ENCODE measurements at places on chromosomes 3 and 15.

GRCh38 chr15:70596354-70597055, 166.9 kb downstream of the UACA start:
- DNase-seq, result no peak

GRCh38 chr15:63238796-63239195, 38.6 kb upstream of the APH1B start:
- peak; percentile 79 for DNase-seq

GRCh38 chr3:98518816-98519215, 3.9 kb downstream of the CLDND1 start:
- no peak for DNase-seq

DNA sequence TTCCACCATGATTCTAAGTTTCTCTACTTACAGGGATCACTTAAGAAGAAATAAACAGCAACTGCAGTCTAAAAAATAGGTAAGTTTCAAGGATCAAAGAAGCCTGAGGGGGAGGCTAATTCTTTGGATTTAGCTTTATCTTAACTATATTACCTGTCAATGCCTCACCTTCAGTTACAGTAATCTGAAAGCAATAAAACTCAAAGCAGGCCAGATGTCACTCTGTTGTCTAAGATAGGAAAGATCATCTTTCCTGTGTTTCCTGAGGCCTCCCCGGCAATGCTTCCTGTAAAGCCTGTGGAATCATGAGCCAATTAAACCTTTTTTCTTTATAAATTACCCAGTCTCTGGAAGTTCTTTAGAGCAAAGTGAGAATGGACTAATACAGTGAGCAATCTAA, 60.2 kb downstream of the NPTN start:
- peak; percentile 28 for DNase-seq

- no peak for DNase-seq
Observed at GRCh38 chr3:3531476-3531875, 267.8 kb upstream of the LRRN1 start.

DNA sequence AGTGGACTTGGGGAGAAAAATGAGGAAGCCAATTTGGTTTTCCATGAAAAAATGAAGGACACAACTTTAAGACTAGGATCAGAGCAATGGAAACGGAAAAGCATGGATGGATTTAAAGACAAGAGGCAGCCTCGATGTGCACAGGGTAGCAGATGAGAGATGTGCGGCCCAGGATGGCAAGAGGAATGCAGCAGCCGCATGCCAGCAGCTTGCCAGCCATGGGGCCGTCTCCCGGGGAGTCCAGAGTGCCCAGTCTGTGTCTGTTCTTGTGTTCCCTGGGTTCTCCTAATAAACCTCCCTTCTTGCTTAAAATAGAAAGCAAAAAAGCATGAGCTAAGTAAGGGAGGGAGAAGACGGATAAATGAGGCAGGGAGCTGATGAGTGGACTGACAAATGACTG, 68.0 kb upstream of the IQSEC1 start:
- DNase-seq, result no peak

DNA sequence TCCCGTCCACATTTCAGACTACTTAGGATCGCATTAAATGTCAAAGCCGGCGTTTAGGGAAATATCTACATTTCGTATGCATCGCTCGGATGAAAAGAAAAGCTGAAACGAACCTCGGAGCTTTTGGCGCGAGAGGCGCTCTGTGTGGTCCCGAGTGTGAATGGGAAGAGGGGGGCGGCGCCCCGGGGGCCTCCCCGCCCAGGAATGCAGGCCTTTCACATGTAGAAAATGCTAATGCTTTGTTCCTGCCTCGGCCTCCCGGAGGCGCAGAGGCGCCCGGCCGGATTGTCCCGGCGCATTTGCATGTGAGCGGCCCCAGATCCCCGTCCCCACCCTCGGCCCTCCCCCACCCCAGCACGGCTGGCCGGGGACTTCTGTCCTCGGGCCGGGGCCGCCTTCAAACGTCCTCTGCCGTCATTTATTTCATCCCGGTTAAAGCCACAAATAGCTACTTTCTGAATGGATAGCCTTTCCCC, 37.0 kb upstream of the TRIM71 start:
- peak; percentile 81 for DNase-seq

GRCh38 chr15:56295433-56295832, 51.8 kb upstream of the RFX7 start:
- peak; percentile 7 for DNase-seq

DNA sequence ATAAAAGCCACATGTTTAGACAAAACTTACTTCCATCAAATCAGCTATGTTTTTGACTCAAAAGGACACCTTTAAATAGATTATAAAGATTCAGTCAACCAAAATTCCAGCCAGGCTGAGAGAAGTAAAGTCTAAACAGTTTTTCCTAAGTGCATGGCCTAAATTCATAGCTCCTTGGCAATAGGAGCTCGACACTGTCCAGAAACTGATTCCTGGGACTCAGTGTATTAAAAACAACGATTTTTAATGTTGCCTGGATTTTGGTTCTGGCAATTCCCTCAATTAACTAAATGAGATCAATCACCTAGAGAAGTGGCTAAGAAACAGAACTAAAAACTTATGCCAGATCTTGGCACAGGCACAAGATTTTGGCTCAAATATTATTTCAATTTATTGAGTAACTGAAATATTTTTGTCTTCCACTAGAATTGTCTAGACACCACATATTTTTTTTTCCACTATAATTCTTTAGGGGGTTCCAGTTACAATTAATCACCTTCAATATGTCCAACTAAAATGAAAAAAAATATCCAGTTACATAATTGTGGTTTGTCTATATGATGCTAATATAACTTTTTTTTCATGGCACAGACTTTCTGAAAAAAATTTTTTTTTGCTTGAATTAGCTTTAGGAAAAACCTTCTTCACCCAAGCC, 135.9 kb downstream of the TFDP2 start:
- DNase-seq, result no peak

DNA sequence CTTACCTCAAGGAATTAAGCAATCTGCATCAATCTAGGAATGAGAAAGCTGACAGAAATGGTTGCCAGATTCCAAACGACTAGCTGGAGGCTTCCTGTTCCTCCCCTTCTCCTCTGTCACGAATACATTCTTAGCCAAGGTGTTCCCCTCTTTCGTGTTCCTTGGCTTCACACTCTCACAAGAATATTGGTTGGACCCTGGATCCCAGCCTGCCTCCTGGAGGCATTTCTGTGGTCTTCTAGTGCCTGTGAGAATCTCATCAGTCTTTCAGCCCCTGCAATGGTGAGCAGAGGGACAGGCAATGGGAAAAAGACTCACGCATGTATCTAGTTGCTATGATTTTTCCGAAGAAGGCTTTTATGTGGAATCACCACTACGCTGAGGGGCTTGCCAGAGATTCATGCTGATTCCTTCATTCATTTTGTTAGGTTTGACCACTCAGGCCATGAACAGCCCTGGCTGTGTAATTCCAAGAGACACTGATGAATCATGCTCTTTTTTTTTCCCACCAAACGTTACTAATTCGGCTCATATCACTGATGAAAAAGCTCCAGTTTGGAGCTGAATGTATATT, 1.6 kb upstream of the P3H2 start:
- DNase-seq, result no peak

DNA sequence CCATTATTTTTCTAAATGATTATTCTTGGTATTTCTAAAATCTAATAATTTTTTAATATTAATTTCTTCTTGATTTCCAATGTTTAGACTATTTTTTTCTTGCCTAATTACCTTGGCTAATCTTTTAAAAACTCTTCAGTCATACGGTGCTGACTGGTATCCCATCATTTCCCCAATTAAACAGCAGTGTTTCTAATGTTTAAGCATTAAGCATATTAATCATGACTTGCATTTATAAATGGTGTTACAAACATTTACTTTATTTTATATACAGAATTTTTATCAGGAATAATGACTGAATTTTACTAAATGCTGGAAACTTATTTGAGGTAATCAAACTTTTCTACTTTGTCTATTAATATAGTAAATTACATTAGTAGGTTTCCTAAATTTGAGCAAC, 199.3 kb downstream of the ADAMTSL3 start:
- DNase-seq, result no peak

DNA sequence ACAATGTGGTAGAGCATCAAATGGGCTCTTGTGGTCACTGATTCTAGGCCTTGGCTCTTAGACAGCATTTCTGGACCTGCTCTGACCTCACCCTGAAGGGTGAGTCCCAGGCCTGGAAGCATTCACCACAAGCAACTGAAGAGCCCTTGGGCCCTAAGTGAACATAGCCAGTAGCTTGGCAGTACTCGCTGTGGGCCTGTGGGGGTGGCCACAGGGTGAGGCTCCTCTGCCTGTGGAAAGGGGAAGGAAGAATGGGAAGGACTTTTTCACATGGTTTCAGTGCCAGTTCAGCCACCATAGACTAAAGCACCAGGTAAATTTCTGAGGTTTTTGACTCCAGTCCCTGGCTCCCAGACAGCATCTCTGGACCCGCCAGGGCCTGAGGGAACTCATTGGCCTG, 5.1 kb upstream of the ZSCAN2 start:
- no peak for DNase-seq

- peak; percentile 21 for DNase-seq
Observed at GRCh38 chr15:72604794-72605193, 49.7 kb upstream of the GOLGA6B start.

DNA sequence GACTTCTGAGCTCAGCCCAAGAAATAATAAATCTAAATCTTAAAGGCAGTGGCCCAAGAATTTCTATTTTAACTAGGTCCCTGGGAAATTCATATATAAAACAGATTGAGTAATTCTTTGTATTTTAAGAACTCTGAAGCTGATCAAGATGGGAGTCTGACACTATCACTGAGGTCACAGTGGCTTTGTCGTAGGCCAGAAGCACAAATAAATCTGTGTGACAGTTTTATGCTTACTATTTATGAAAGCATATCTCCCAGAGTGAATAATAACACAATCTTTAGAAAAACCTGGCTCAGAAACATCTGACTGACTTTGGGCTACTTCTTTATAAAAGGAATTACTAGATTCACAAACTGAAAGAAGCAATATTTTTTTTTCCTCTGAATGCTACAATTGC, 51.9 kb downstream of the SLITRK3 start:
- DNase-seq, result no peak

- no peak for DNase-seq
Observed at GRCh38 chr15:89504166-89504565, 7.8 kb upstream of the RHCG start.

- peak; percentile 55 for DNase-seq
Observed at GRCh38 chr3:148269816-148270215, 427.9 kb upstream of the AGTR1 start.

GRCh38 chr3:109731639-109732473, 394.5 kb upstream of the DPPA4 start:
- peak; percentile 58 for DNase-seq

DNA sequence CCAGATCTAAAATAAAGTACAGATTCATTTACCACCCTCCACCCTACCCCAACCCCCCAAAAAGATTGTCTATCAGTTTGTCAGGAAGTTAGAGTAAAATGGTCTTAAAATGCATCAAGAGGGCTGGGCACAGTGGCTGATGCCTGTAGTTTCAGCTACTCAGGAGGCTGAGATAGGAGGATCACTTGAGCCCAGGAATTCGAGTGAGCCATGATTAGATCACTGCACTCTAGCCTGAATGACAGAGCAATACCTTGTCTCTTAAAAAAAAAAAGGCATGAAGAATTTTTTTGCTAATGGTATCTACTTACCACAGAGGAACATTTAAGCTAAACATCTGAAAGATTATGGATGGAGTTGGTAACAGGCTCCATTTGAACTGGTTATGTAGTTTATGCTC, 71.0 kb downstream of the RBM6 start:
- no peak for DNase-seq

DNA sequence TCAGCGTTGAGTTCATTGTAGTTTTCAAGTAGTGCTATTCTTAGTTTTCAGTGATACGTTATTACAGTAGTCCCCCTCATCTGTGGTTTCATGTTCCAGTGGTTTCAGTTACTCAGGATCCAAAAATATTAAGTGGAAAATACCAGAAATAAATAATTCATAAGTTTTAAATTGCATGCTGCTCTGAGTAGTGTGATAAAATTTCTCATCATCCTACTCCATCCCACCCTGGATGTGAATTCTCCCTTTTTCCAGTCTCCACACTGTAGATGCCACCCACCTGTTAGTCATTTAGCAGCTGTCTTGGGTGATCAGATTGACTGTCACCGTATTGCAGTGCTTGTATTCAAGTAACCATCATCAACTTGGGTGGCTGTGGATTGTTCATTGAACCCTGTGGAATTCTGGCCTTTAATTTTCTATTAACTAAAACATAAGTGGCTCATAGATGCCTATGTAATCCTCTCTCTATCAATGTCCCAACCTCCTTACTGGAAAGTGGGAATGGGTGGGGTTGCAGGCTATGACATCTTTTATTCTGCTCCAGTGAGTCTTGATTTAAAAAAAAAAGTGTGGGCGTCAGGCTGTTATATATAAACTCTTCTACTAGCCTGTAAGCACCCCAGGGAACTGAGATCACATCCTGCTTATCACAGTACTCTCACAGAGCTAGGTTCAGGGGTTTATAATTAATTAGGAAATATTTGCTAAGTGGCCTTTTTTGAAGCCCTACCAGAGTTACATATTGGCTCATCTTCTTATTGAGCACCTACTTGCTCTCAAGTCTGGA, 97.5 kb downstream of the CFAP20DC start:
- peak; percentile 64 for DNase-seq

- no peak for DNase-seq
Observed at GRCh38 chr3:38549957-38550840, 54.1 kb downstream of the EXOG start.

DNA sequence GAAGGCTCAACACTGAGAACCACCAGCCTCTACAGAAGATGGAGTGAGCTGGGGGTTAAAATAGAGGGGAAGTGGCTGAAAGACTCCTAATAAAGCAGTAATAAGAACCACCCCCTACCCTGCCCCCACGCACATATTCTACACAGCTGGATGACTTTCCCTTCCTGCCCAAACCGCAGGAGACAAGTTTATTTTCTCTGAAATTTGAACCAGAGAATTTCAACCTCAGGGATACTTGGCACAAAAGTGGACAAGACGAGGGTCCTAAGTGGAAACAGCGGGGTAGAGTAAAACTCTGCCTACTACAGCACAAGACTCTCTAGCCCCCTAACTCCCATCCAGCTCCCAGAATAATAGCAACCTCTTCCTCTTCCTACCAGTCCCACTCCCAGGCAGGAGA, 28.4 kb downstream of the USF3 start:
- DNase-seq, result peak; percentile 59

DNA sequence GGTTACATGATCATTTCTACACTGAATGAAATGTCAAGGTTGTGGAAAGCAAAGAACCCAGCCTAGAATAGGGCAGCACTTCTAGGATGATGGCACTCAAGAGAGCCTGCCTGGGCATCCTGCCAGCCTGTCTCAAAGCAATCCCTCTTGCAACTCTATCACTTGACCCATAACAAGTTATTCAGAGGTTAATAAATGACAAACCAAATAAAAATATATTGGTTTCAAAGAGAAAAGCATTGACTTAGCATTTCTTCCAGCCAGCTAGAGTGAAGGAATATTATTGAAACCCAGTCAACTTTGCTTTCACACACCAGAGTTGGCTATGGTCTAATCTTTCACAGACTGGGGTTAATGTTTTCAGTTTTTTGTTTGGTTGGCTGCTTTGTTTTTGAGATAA, 214.6 kb upstream of the UBE2E2 start:
- no peak for DNase-seq

- peak; percentile 85 for DNase-seq
Observed at GRCh38 chr3:132788301-132788671, 66.1 kb upstream of the NPHP3 start.
